Thyroid gland (tissue), 4 donors: ENCODE measurements at places on chromosomes 4 and X. TPM values are rescaled to one million over a fixed set of nuclear protein-coding genes. Genes with fewer than 3 reads are reported as not detected.

DNA sequence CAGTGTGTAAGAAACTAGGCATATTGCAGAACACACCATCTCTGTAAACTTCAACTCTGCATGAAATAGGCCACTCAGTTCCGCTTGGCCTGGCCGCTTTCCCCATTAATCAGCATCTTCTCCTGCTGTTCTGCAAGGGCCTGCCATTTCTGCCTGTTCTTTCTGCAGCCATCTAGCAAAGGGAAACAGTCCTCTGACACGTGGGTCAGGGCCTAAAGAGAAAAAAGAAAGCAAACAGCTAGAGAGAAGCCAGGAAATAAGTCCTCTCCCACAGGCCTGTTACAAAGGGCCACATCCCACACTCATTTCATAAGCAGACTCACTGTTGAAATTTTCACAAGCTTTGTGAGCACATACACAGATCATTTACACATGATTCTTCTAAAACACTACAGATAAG lies 130.1 kb downstream of the PDE5A start:
- DNase-seq: peak; percentile 88

DNA sequence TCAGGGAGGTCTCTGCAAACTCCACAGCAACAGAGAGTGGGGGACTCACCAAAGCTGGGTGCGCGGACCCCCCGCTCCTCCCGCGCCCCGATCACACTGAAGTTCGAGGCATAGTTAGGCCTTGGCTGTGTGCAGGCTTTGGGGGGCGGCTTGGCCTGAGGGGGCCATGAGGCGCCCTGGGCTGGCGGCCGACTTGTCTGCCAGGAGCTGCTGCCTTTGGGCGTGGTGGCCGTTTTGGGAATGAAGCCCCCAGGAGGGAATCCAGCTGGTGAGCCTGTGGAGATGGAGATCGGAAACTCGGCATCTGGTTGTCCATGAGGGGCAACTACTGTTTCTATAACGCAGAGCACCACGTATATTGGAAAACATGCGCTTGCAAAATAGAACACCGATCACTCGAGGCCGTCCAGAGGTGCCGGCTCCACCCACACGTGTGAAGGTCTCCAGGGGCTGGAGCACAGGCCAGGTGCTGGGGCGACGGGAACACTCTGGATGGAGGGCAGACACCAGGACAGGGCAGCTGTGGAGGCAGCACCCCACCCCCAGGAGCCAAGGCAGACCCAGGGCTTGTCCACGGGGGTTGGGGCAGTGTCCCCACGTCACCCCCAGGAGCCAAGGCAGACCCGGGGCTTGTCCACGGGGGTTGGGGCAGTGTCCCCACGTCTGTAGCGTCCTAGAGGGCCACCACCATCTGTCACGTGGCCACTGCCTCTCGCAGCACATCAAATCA lies 25.9 kb upstream of the CPLX1 start:
- DNase-seq: no peak

DNA sequence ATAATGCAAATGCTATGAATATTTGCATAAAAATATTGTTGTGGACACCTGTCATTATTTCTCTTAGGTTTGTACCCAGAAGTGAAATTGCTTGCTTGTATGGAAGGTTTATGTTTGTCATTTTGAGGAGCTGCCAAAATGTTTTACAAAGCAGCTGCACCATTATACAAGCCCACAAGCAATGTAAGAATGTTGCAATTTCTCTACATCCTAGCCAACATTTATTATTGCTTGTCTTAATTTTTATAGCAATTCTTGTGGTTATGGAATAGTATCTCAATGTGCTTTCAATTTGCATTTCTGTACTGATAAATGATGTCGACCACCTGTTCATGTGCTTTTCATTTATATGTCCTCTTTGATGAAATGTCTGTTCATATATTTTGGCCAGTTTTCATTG lies 18.7 kb upstream of the RBMX start:
- no peak for DNase-seq

Gene SLC6A8
- 4.0 TPM for total RNA-seq

- no peak for DNase-seq
Measured at GRCh38 chr4:94744850-94745249, 12.9 kb upstream of the BMPR1B start.

DNA sequence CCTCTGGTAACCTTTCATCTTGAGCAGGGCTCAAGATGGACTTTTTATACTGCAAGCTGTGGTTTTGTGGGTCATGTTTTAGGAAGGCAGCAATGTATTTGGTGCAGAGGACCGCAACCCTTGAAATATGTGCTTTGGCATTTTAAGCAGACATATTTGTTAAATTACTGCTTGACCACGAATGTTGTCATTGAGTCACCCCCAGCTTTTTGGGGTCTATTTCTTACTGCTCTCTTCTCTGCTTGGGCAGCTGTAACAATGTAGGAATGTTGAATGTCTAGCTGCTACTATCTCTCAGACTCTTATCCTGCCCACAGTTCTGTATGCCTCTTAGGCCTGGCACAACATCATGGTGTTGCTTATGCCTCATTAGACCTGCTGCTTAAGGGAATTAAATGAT lies 6.0 kb downstream of the RBPJ start:
- no peak for DNase-seq

- DNase-seq: no peak
Measured at GRCh38 chr4:24094726-24095125, 204.9 kb upstream of the PPARGC1A start.

- no peak for DNase-seq
Measured at GRCh38 chrX:119186763-119187162, 49.3 kb upstream of the PGRMC1 start.

Gene ANXA3
- 98.7 TPM for total RNA-seq

GRCh38 chr4:148286012-148286411 lies 156.2 kb downstream of the NR3C2 start:
- no peak for DNase-seq

DNA sequence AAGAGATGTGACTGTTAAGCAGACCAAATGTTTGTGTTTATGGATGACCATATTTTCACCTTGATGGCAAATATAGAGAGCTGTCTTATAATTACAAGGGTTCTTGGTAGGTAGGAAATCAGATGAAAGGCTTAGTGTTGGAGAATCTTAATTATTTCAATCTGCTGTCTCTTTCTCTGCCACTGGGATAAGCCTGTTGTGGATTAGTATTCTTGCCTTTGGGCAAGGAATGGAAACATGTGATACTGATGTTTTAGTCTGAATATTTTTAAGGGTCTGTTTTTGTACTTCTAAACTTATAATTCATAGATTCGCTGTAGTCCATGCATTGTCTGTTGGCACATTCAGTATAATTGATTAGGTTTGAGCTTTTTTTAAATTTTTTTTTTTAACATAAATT lies 23.7 kb upstream of the NUDT6 start:
- DNase-seq: no peak

- DNase-seq: no peak
Measured at GRCh38 chrX:84047339-84047738, 140.7 kb downstream of the RPS6KA6 start.

GRCh38 chr4:3802571-3803474 lies 36.6 kb downstream of the ADRA2C start:
- DNase-seq: no peak

Gene ZFYVE28
- 15.5 TPM for total RNA-seq

DNA sequence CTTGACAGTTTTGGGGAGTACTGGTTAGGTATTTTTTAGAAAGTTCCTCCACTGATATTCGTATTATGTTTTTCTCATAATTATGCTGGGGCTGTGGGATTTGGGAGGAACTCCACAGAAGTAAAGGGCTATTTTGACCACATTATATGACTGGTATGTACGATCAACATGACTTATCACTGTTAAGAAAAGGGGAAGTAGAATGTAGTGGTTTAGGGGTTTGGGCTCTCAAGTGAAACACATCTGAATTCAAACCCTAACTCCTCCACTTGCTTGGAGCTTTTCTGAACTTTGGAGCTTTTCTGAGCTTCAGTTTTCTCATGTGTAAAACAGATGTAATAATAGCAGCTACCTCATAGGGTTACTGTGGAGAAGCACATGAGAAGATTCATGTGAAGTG lies 96.4 kb upstream of the C1GALT1C1 start:
- no peak for DNase-seq

- DNase-seq: no peak
Measured at GRCh38 chrX:133850399-133850798, 135.0 kb downstream of the GPC3 start.

DNA sequence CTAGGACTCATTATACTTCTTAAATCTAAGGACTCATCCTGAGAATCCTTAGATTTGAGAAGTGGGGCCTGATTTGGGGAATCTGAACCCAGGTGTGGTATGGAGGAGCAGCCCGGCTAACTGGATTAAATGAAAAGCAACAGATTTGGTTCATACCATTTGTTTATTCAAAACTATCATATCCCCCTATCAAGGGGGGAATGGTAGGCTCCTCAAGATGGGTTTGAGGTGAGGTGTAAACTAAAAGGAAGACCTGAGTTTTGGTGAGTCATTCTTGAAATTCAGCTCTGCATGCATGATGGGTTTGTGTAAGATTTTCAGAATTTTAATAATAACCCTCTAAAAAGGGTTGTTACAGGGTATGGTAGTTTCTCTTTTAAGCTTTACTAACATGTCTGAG lies 53.4 kb downstream of the CASP6 start:
- no peak for DNase-seq

DNA sequence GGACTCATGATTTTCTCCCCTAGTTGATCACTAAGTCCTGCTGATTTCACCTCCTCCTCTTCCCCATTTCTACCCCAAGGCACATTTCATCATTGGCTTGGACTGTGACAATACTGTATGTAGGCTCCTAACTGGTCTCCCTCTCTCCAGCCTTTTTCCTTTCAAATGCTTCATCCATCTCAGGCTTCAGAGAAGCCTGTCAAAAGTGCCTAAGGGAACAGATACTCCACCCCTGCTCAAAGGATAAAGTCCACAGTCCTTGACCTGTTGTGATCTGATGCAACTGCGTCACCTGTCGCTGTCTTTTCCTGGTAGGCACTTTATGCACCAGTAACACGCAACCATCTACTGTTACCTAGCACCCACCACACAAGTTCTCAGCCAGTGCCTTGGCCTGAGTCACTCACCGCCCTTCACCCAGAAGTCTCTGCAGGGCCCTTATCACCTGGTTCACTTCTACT lies 12.8 kb downstream of the SCARB2 start:
- peak; percentile 12 for DNase-seq

Gene AKAP14
- total RNA-seq: not detected

Gene AVPR2
- 2.8 TPM for total RNA-seq

DNA sequence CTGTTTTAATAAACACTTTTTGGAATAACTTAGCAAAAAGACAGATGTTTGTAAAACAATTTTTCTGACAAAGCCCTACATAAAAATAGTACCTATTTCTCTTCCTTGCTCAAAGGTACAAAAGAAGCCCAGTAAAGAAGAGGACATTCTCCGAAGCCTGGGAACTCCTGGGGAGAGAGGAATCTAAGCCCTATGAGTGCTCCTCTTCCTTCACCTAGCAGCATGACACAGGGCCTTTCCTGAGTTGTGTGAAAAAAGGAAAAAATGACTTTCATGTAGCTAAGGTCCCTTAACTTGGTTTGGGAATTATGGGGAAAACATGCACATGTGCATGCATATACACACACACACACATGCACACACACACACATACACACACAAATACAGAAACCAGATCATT lies 586.9 kb downstream of the TMA16 start:
- DNase-seq: no peak

- DNase-seq: no peak
Measured at GRCh38 chrX:153967536-153968224, 3.9 kb downstream of the HCFC1 start.

Gene GAB1
- total RNA-seq: 20.3 TPM

- DNase-seq: no peak
Measured at GRCh38 chrX:1554469-1555210, 17.7 kb upstream of the P2RY8 start.

Gene EMCN
- total RNA-seq: 27.0 TPM

- DNase-seq: no peak
Measured at GRCh38 chr4:40197879-40198689, 1.3 kb downstream of the RHOH start.

Gene NSUN7
- total RNA-seq: 18.8 TPM

DNA sequence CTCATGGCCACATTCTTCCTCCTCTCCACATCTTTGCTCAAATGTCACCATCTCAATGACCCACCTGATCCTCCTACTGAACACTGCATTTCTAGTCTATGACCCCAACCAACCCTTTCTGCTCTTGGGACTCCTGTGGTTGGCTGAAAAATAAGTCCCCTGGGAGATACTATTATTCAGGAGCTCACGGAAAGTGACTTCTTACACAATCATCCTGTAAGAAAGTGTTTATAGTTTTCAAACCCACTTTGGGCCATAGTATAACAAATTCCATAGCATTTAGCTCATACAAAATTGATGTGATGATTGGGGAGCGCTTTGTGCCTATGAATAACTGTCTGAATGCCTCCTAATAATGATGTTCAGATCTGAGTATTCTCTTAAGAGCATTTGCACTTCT lies 161.4 kb upstream of the HS3ST1 start:
- DNase-seq: no peak

Gene RAI2
- total RNA-seq: 13.4 TPM

DNA sequence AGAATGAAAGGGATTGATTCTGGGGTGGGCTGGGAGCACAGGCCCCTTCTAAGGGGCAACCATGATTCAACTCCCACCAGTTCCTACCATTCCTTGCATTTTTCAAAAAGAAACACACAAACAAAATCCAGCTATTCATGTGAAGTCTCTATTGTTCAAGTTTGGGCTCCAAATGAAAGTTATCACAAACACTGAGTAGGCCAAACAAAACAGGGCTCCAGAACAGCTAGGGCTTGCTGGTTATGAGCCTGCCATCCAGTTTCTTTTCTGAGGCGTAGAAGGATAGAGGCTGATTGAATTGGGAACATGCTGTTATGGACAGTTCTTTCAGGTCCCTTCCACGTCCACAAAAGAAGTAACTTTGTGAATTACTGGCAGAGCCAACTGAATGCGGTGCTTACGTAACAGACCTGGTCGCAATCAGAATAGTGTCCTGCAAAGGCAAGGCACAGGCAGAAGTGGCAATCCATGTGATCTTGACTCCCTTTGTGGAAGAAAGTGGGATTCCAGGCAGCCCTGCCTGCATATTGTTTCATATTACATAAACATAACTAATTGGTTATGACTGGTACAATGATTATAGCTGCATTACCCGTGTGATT lies 244.5 kb downstream of the SCFD2 start:
- no peak for DNase-seq

DNA sequence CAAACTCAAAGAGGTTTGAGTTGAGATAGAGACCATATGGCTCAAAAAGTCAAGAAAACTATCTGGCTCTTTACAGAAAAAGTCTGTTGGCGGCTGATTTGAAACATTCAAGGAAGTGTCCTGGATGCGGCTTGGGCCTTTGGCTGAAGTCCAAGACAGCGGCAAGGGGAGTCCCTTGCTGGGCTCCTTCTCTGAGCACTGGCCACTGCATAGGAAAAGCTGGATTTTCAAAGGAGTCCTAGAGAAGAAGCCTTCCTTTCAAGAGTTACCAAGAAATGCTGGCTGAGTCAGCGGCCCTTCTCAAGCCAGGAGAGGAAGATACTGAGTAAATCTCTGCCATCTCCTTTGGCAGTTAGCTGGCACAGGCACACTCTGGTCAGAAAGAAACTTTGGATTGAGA lies 12.1 kb downstream of the APLN start:
- no peak for DNase-seq

Gene FGB
- total RNA-seq: not detected

DNA sequence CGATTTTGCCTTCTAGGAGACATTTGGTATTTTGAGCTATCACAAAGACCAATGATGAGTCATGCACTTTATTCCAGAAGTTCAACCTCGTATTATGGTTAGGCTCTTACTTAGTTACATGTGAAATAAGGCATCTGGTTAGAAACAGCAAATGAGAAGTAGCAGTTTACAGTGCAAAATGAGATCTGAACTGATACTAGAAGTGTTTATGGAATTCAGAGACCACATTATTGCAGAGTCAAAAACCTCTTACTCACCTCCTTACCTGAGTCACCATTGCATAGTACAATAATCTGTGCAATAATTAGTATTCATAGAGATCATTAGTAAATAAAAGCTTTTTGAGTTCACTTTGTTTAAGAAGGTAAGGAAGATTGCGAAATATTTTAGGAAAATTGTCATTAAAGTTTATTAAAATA lies 38.7 kb downstream of the SEC24B start:
- DNase-seq: no peak
